ENCODE measurements at places on chromosomes 13 and 19. TPM values are rescaled to one million over a fixed set of nuclear protein-coding genes. Genes with fewer than 3 reads are reported as not detected.
A peak's percentile ranks its signal among the peaks of the same experiment; 100 is the strongest.

DNA sequence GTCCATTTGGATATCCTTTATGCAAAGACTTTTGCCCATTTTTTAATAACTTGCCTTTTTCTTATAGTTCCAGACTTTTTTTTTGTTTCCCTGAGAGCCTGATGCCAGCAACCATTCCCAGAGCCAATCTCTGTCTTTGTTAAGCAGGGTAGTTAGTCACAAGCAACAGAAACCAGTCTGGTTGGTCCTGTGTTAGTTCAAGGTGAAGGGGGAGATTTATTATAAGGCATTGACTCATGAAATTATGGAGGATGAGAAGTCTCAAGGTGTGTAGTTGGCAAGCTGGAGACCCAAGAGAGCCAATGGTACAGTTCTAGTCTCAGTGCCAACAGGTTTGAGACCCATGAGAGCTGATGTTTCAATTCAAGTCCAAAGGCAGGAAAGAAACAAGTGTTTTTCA, 33.0 kb downstream of the GPR12 start:
- DNase-seq: no peak
- no peak overlapping the region for H3K4me3 ChIP-seq
- no peaks in the 10 kb centered on the region for H3K36me3 ChIP-seq
- no peaks in the 10 kb centered on the region for H3K27me3 ChIP-seq
- peaks cover 1% of the 10 kb centered on the region for H3K4me1 ChIP-seq

DNA sequence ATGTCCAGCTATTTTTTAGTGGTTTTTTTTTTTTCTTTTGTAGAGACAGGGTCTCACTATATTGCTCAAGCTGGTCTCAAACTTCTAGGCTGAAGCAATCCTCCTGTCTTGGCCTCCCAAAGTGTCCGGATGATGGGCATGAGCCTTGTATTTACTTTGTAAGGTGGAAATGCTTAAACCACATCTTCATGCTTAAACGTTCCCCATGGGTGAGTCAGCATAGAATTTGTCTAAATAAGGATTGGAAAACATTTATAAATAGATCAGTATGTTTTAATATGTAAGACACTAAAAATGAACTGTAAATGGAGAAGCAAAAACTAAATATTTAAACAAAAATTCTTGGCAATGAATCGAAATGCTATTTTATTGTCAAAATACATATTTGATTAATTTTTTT, 698.0 kb downstream of the PCDH9 start:
- H3K27me3 ChIP-seq: no peaks in the 10 kb centered on the region
- H3K36me3 ChIP-seq: no peaks in the 10 kb centered on the region
- no peak overlapping the region for H3K27ac ChIP-seq
- no peak overlapping the region for H3K4me3 ChIP-seq
- DNase-seq: no peak

GRCh38 chr19:29952646-29953045, 10.6 kb downstream of the URI1 start:
- H3K4me1 ChIP-seq: peaks cover 67% of the 10 kb centered on the region
- no peaks in the 10 kb centered on the region for H3K27me3 ChIP-seq
- no peak overlapping the region for H3K4me3 ChIP-seq
- DNase-seq: no peak
- peak overlapping the region; percentile 73 for H3K27ac ChIP-seq

- no peaks in the 10 kb centered on the region for H3K27me3 ChIP-seq
- DNase-seq: no peak
- H3K36me3 ChIP-seq: peaks cover 3% of the 10 kb centered on the region
- H3K4me1 ChIP-seq: no peaks in the 10 kb centered on the region
Observed at GRCh38 chr13:72886272-72887067, 104.5 kb downstream of the PIBF1 start.

Gene GNA15
- 45.5 TPM for total RNA-seq

Gene ESD
- 130 TPM for total RNA-seq

Gene MAG
- total RNA-seq: 0.20 TPM

Gene ARL11
- total RNA-seq: 0.29 TPM

Gene LIPE
- total RNA-seq: 34.3 TPM

Gene GAS6
- total RNA-seq: 0.23 TPM
